ENCODE measurements at places on chromosomes 12 and 14.
A peak's percentile ranks its signal among the peaks of the same experiment; 100 is the strongest.

GRCh38 chr12:65494537-65494936, 216.1 kb downstream of the MSRB3 start:
- DNase-seq = no peak

- DNase-seq = no peak
Measured at GRCh38 chr14:34324363-34324795, 137.7 kb downstream of the SPTSSA start.

- DNase-seq = no peak
Measured at GRCh38 chr14:30064454-30064853, 136.8 kb upstream of the PRKD1 start.

- no peak for DNase-seq
Measured at GRCh38 chr12:50734409-50735263, 29.3 kb upstream of the ATF1 start.

DNA sequence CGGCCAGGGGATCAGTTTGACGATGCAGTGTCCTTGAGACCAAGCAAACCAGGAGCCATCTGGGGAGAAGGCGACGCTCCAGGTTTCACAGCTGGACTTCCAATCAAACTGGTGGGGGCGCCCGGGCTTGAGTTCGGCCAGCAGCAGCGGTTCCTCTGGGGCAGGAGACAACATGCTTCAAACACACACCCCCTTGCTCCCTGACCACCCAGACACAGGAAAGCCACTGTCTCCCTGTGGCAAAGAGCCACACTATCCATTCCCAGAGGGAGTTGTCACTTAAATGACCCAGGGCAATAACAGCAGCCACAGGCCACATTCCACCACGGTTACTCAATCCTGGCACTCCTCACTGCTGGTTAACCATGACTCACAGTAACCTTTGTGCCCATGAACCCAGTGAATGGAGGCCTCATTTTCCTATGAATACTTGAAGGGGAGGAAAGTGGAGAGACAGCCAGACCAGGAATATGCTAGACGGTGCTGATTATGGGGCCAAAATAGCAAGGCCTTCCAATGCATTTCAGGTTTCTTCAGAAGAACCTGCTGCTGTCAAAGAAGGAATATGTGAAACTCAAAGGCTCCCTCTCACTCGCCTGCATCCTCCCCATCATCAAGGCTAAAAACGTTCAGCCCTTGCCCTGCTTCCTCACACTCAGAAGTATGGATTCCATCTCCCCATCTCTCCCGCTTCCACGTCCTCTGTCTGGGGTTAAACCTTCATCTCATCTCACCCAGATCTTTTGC, 8.5 kb downstream of the WSB2 start:
- no peak for DNase-seq

DNA sequence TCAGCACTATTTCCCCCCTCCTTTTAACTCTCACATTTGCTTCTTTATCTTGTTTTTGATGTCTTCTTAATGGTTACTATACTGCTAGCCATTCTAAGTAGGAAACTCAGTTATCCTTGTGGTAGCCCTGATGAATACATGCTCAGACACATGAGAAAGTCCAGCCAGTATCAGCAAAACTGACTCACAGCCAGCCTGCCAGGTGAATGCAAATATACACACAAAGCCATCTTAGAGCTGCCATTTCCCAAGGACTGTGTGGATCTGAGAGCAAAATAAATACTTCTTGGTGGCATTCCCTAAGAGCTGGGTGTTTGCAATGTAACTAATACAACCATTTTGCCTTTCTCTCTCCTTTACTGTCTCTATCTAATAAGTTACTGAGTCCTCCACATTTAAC, 455.2 kb downstream of the CCER1 start:
- no peak for DNase-seq

- no peak for DNase-seq
Measured at GRCh38 chr14:101194373-101195308, 291.1 kb upstream of the RTL1 start.

DNA sequence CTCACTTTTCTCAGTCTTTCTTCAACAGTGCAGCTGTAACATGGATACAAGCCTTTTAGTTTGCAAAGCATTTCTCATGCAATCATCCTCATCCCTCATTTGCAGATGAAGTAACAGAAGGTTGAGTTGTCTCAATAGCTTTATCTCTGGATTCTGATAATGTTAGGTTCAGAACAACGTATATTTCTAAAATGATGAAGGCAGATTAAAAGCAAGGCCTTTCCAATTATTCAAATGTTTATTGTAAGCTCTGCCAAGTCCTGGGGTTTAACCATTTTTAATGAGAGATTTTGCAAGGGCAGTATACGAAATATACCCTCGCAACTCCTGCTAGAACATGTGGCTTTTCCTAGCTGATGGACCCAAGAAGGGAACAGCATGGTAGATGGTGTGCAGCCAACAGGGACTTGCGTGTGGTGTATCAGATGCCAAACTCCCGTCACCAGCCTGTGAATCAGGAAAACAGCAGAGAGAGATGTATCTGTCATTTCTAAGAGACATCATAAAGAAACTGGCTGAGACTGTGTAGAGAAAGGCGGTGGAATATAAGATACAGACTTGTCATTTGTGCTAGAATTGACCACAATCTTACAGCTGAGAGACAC, 319.7 kb downstream of the MED13L start:
- DNase-seq = no peak

GRCh38 chr12:130992979-130993538, 39.4 kb downstream of the ADGRD1 start:
- no peak for DNase-seq

DNA sequence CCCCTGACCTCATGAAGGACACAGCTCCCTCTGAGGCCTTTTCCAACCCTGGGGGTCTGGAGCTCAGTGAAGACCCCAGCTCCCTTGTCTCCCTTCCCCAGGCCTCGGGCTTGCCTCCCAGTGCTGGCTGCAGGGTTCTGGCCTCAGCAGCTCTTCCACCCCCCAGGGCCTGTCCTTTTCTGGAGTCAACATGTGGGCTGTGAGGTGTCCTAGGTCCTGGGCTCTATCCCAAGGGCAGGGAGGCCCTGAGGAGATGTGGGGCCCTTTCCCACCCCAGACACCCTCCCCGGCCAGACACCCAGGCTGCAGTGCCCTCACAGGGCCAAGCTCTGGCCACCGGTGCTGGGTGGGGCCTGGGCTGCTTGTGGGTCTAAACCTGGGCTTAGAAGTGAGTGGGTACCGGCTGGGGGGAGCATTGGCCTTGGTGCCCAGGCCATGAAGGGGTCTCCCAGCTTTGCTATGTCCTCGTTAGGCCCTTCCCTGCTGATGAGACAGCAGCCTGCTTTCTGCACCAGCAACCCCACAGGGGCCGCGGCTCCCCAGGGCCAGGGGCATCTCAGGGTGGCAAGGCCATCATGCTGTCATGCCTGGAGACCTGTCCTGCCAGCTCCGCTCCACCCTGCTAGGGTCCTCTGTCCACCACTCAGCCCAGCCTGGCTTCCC, 2.7 kb upstream of the CRIP2 start:
- DNase-seq = no peak

DNA sequence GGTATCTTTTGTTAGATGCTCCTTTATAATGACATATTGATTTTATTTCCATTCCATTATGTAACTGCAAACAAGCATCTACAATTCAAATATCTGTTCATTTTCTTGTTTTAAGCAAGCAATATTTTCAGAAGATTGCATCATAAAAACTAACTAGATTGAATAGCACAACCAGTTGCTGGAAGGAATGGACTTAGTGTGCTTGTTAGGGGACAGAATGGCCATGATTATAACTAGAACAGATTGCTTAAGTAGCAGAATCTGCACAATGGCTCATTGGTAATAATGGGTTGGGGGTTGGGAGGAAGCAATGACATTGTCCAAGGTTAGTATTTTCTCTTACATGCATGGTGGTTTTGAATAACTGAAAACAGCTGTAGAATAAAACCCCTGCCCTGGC, 939.5 kb downstream of the SLC16A7 start:
- DNase-seq = no peak

DNA sequence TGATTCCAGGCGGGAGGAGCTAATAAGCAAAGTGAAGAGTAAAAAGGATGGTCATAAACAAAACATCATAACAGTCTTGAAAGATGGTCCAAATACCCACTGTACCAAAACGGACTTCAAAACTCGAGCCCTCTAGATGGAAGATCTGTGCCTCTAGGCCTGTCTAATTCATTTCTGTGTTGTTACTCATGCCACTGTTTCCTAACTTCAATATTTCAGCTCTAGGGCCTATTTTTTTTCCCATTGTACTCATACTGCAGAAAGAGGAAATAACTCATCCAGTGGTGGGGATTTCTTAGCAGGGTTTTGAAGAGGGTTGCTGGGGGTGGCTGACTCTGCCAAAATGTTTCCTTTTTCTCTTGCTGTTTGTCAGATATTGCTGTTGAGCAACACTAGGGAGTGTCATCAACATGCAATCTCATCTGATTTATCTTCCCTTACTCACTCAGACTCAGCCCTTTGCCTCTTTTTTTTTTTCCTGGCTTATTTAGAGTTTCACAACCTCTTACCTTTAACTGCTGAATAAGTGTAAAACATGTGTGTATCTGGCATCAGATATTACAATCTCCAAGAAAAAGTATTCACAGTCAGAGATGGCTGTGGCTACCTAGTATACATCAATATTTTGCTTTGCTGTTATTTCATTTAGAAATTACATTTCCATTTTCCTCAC, 189.6 kb downstream of the DUSP6 start:
- peak; percentile 9 for DNase-seq

- DNase-seq = no peak
Measured at GRCh38 chr14:99316281-99317163, 44.5 kb upstream of the BCL11B start.

DNA sequence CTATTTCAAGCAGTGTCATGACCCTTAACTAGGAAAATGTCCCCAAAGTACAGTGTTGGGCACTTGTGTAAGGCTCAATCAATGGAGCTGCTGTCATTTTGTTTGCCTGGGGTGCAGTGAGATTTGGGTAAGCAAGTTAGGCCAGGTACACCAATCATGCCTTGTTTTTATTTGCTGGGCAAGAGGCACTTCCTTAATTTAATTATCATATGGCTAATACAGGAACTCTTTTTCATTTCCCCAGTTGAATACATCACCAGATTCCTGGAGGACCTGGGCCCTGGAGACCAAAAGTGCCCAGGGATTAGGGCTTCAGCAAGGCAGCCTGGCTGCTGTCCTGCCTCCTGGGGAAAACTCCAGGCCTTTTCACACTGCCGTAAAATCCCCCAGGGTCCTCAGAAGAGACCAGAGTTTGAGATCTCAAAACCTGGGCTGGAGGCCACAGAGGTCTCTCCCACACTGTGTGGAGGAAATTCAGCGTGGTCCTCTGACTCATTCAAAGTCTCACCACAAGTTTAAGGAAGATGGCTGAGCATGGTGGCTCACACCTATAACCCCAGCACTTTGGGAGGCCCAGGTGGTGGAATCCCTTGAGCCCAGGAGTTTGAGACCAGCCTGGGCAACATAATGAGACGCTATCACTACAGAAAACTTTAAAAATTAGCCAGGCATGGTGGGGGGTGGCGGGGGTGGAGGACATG, 28.4 kb upstream of the FOXN3 start:
- no peak for DNase-seq

DNA sequence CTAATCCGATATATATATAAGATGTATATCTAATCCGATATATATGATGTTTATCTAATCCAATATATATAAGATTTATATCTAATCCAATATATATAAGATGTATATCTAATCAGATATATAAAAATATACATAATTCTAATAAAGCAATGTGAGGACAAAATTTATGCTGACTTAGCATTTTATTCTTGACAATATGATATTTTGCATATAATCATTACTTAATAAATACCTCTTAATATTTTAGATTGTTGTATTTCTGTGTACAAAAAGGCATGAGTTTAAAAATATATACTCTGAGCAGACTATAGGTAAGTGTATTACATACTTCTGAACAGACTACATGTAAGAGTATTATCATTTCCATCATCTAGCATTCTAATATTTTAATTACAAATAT, 18.9 kb downstream of the GLIPR1L2 start:
- DNase-seq = no peak

GRCh38 chr14:96603350-96604255, 101.4 kb downstream of the PAPOLA start:
- DNase-seq = no peak

DNA sequence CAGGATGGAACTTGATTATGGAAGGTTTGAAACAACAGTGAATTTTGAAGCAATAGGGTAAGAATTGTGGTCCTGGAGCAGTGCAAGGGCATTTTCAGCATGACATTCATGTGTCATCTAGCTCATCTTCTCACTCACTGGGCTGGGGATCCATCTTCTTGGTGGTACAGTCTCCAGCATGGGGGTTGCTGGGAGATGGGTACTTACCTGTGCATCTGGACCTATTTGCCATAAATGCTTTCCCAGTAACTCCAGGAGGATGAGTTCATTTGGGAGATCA, 7.2 kb downstream of the HSP90AA1 start:
- no peak for DNase-seq

GRCh38 chr14:50603565-50603964, 43.6 kb downstream of the ATL1 start:
- no peak for DNase-seq

- DNase-seq = no peak
Measured at GRCh38 chr12:29634057-29634456, 136.6 kb upstream of the OVCH1 start.

GRCh38 chr12:21828779-21829178, 54.3 kb upstream of the KCNJ8 start:
- DNase-seq = no peak

DNA sequence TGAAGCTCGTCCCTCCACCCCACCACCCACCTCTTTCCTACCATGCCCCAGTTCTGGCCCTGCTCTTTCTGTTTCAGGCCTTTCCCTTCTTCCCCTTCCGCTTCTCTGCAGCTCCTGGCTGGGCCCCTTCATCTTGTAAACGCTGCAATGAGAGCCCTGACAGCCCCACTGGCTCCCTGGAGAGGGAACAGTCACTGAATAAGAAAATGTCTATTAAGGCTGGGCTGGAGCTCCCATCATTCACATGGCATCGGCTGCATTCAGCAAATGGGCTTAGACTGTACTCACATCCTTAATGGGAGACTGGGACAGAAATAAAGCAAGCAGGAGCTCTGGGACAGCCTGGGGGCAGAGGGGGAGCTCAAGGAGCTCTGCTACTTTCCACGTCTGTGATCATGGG, 45.2 kb upstream of the TUNAR start:
- DNase-seq = no peak

DNA sequence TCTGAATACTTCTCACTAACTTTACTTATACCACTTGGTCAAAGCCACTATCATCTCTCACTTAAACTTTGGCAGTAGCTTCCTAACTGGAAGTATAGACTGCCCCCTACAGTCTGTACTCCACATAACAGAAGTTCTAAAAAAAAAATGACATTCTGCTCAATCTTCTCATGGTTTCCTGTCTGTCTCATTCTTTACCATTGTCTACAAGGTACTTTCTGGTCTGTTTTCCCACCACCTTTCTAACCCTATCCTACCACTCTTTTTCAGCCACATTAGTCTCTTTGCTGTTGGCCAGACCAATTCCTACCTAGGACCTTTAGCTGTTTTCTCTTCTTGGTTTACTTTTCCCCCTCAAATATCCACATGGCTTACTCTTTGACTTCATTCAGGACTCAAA, 14.7 kb downstream of the CPSF6 start:
- DNase-seq = no peak

GRCh38 chr12:62928632-62929031, 6.3 kb downstream of the PPM1H start:
- no peak for DNase-seq

Measured in stimulated activated CD4-positive, alpha-beta T cell treated with anti-CD3 and anti-CD28 coated beads, Interleukin-1b, Interleukin-23, amount 100 ng/mL, for 1 hour (primary cell).